ENCODE measurements at places on chromosomes 1 and 21. TPM values are rescaled to one million over a fixed set of nuclear protein-coding genes. Genes with fewer than 3 reads are reported as not detected.

DNA sequence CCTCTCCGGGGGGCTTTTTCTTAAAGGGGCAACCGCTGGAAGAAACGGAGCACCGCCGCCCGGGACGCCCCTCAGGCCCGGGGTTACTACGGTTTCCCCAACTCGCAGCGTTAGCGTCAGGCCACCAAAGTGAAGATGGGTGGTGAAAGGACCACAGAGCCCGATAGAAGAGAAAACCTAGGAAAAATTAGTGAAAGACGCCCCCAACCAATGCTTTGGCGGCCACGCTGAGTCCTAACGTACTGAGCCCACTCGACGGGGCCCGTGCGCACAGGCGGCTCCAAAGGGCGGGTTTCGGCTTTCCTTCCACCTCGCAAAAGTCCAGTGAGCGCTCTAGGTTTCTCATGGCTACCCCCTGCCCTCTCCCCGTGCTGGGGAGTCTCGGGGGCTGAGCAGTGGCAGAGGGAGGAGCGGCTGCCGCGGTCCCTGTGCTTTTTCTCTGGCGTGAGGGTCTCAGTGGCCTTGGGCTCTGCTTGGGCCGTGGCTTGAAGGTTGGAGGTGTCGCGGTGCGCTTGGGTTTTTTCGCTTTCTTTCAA lies 12.2 kb upstream of the SPEN start:
- no peak for DNase-seq

DNA sequence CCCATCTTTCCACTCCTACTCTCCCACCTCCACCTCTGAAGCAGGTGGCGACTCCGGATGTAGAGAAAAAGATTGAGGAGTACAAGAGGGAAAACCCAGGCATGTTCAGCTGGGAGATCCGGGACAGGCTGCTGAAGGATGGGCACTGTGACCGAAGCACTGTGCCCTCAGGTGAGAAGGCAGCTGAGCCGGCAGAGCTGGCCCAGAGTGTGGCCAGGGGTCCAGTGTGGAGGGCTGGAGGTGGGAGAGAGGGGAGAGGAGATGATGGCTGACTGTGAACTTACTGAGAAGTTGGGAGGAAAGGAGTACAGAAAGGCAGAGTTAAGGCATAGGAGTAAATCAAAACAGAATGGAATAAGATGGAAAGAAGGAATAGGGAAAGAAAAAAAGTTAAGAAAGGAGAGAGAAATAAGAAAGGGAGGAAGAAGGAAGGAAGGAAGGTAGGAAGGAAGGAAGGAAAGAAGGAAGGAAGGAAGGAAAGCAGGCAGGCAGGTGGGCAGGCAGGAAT lies 4.5 kb downstream of the PAX7 start:
- DNase-seq: no peak

- DNase-seq: no peak
Observed at GRCh38 chr1:221149555-221150075, 270.4 kb downstream of the HLX start.

DNA sequence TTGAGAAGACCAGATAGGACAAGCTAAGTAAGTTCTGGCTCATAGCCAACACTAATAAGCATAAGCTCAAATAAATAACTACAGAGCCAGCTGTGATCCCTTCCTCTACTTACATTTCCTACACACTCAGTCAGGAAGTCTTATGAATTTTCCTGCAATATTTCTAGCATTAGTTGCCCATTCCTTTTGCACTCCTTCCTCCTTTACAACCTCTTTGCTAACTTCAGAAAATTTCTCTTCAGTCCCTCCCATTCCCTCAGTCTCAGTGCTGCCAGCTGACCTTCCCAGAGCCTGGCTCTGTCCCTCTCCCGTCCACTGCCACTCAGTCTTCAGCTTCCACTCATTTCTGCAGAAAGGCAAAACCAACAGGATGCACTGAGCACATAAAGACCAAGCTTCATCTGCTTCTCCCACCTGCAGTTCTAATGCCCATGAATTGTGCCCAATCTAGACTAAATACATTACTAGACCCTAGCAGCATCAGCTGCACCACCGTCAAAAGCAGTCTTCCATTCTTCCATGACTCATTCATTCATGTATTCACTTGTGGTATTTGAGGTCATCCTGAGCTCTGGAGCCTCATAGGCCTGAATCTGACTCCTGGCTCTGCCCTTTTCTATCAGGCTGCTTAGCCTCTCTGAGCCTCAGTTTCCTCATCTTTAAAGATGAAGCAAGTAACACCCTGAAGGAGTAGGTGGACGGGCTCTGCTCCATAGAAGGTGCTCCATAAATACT lies 54.6 kb upstream of the SIPA1L2 start:
- no peak for DNase-seq

GRCh38 chr1:30437059-30437576 lies 286.3 kb downstream of the MATN1 start:
- DNase-seq: no peak

GRCh38 chr1:181353526-181353925 lies 129.8 kb upstream of the CACNA1E start:
- no peak for DNase-seq

GRCh38 chr1:172903581-172904220 lies 147.0 kb downstream of the TNFSF18 start:
- DNase-seq: no peak

- no peak for DNase-seq
Observed at GRCh38 chr1:60942291-60942690, 140.1 kb upstream of the NFIA start.

GRCh38 chr1:55542901-55543504 lies 327.8 kb upstream of the USP24 start:
- no peak for DNase-seq

DNA sequence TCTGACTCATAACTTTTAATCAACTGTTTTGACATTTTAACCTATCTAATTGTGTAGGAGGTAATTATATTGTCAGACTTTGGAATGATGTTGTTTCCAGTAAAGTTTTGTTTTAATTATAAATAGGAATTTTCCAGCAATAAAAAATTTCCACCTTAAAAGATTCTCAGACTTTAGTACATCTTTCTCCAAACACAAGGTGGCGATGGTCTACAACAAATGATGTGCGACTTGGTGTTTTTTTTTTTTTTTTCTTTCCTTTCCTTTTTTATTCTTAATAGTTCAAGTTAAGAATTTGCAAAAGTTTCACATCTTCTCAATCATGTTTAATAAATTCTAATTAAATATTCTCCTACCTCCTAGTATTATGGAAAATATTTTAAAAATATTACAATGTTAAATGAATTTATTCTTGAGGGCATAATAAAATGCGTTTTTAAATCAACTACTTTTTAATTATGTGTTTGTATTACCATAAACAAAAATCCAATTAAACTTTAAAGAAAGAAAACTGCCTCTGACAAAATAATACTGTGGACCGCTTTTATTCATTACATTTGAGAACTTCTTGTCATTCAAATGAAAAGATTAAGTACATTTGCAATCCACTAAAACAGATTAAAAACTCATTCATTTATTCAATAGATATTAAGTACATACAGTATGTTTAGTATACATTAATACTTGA lies 4.4 kb upstream of the ADAMTS1 start:
- peak; percentile 61 for DNase-seq

DNA sequence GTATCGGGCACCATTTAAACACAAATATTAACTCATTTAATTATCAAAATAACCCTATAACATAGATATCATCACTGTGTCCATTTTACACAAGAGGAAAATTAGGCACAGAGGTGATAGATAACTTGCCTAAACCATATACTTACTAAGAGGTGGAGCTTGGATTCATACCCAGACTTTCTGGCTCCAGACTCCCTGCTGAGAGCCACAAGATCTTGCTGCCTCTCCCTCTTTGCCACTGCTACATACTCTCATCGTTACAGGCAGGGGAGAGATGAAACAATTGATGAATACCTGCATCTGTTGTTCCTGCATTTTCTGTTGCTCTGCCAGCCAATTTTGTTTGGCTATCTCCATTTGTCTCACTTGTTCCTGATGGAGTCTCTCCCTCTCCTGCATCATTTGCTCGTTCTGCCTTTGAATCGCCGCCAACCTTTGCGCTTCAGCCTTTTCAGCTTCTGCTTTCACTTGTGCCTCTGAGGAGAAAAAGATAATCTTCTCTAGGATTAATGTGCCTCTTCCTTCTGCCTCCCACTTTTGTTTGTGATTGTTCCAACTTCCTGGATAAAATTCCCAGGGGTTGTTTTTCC lies 10.6 kb downstream of the GBP5 start:
- no peak for DNase-seq

DNA sequence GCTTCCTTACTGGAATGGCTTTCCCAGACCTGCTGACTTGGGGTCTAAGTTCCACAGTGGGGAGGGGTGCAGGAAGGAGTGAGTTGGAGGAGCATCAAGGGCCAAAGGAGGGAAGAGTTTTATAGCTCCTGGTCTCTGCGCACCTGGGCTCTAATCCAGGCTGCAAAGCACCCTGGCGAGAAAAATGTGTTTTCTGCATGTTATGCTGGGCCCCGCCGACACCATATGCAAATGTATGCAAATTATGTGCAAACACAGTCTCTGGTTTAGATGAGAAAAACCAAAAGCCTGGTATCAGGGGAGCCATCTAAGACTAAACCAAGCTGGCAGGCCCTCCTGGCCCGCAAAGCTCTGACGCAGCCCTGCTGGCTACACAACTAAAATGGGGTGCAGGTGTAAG lies 95.0 kb downstream of the VWA5B1 start:
- no peak for DNase-seq

GRCh38 chr1:174262349-174263241 lies 103.3 kb downstream of the RABGAP1L start:
- DNase-seq: peak; percentile 55

- no peak for DNase-seq
Observed at GRCh38 chr1:30444401-30444800, 279.0 kb downstream of the MATN1 start.

GRCh38 chr1:981955-982558 lies at the start of gene PERM1:
TSS of gene PERM1 (minus strand) at chr1:982093. CDS start at chr1:981029, 1,064 bp downstream.
- no peak for DNase-seq

- DNase-seq: no peak
Observed at GRCh38 chr1:168553680-168554553, 10.1 kb upstream of the XCL2 start.

Gene C1QC
- polyA plus RNA-seq: 23.8 TPM

Gene ECM1
- polyA plus RNA-seq: 2.2 TPM

Gene SPRR3
- polyA plus RNA-seq: 0.42 TPM

Gene SIK1
- 30.4 TPM for polyA plus RNA-seq

Gene RBP7
- polyA plus RNA-seq: 0.90 TPM

Gene MMP23B
- polyA plus RNA-seq: 42.3 TPM

Gene A3GALT2
- not detected for polyA plus RNA-seq

Gene GIPC2
- polyA plus RNA-seq: 0.99 TPM

Gene CASZ1
- 15.1 TPM for polyA plus RNA-seq

Gene NTMT2
- 0.10 TPM for polyA plus RNA-seq

Gene ZNF678
- polyA plus RNA-seq: 19.8 TPM
